ENCODE measurements at places on chromosomes 1 and 21.

GRCh38 chr1:145843031-145843430 lies 2.4 kb upstream of the NUDT17 start:
- no peak overlapping the region for H3K27ac ChIP-seq
- peaks cover 46% of the 10 kb centered on the region for H3K36me3 ChIP-seq
- no peak overlapping the region for H3K4me3 ChIP-seq
- no peaks in the 10 kb centered on the region for H3K27me3 ChIP-seq
- DNase-seq, result no peak

GRCh38 chr1:23644555-23644866 lies 47.1 kb upstream of the RPL11 start:
- peaks cover 3% of the 10 kb centered on the region for H3K4me1 ChIP-seq
- no peak overlapping the region for H3K4me3 ChIP-seq
- H3K27me3 ChIP-seq, result no peaks in the 10 kb centered on the region
- H3K36me3 ChIP-seq, result no peaks in the 10 kb centered on the region

DNA sequence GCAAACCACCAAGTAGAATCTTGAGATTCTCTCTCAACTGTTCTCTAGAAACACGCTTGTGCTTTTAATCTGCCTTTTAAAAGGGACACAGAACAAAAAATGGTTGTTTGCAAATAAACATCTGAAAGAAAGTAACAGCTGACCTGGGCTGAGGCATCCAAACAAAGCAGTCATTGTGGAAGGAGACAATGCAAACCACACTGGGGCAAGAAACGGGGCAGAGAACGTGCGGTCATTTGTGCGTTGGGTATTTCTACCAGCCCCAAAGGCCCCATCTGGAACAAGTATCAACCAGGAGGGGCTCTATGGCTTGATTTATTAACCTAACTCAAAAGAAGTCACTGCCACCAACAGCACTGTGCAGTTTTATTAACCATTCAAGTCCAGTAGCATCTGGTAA lies 6.0 kb downstream of the STMN1 start:
- peaks cover 16% of the 10 kb centered on the region for H3K4me1 ChIP-seq
- peaks cover 25% of the 10 kb centered on the region for H3K36me3 ChIP-seq
- H3K27ac ChIP-seq, result no peak overlapping the region
- DNase-seq, result no peak
- H3K4me3 ChIP-seq, result no peak overlapping the region
- H3K27me3 ChIP-seq, result no peaks in the 10 kb centered on the region

- H3K4me3 ChIP-seq, result no peak overlapping the region
- DNase-seq, result no peak
- H3K36me3 ChIP-seq, result no peaks in the 10 kb centered on the region
- H3K27me3 ChIP-seq, result peaks cover 2% of the 10 kb centered on the region
Measured at GRCh38 chr1:48558366-48558765, 86.4 kb upstream of the SPATA6 start.

DNA sequence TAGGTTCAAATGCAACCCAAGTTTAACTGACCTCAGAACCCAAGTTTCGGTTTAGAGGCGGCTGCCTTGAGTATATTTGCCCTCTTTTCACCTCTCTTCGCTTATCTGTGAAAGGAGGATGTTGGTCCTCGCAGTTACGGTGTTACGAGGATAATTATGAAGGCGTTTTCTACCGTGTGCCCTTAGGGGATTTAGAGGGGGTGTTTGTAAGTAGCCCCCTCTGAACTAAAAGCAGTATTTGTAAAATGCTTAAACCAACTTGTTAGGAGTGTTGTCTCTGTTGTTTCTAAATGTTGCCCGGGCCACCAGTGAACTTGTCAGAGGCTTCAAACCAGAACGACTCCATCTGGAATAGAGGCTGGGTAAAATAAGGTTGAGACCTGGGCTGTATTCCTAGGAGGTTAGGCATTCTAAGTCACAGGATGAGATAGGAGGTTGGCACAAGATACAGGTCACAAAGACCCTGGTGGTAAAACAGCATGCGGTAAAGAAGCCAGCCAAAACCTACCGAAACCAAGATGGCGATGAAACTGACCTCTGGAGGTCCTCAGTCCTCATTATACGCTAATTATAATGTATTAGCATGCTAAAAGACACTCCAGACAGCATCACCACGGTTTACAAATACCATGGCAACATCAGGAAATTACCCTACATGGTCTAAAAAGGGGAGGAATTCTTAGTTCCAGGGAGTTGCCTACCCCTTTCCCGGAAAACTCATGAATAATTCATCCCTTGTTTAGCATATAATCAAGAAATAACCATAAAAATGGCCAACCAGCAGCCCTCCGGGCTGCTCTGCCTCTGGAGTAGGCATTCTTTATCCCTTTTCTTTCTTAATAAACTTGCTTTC lies 1.0 kb upstream of the PSRC1 start:
- H3K4me3 ChIP-seq, result peak overlapping the region; percentile 96
- H3K27me3 ChIP-seq, result peaks cover 3% of the 10 kb centered on the region
- peak overlapping the region; percentile 91 for H3K27ac ChIP-seq
- peaks cover 2% of the 10 kb centered on the region for H3K36me3 ChIP-seq
- DNase-seq, result no peak

DNA sequence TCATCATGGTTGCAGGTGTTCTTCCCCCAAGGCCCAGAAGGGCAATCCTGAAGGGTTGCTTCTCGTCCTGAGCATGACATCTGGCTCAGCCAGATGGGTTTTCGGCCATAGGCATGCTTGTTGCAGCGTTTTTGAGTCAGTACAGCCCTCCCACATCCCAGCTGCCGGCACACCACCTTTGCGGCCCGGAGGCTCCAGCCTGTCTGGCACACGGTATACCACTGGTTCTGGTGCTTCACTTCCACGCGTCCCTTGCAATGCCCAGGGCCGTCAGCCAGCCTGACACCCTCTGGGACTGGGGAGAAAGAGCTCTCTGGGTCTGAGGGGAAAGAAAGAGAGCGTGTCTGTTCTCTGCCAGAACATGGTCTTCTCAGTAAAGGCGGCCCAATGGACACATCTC lies 7.2 kb downstream of the CD5L start:
- no peaks in the 10 kb centered on the region for H3K36me3 ChIP-seq
- no peak overlapping the region for H3K4me3 ChIP-seq
- peaks cover 53% of the 10 kb centered on the region for H3K4me1 ChIP-seq

GRCh38 chr1:50103615-50104081 lies 5.1 kb upstream of the ELAVL4 start:
- DNase-seq, result no peak
- no peak overlapping the region for H3K4me3 ChIP-seq
- H3K4me1 ChIP-seq, result no peaks in the 10 kb centered on the region
- no peak overlapping the region for H3K27ac ChIP-seq

GRCh38 chr1:209749670-209750323 lies 6.1 kb upstream of the TRAF3IP3 start:
- no peaks in the 10 kb centered on the region for H3K27me3 ChIP-seq
- H3K4me1 ChIP-seq, result peaks cover 52% of the 10 kb centered on the region
- no peak overlapping the region for H3K27ac ChIP-seq

All from activated B cell treated with CpG ODN at 0.5 μM for 24 hours (primary cell).